RCC 7860 (cell line): ENCODE measurements at places on chromosomes 3 and 15.

GRCh38 chr3:78562328-78562727, 1205.5 kb downstream of the ROBO1 start:
- DNase-seq: no peak

DNA sequence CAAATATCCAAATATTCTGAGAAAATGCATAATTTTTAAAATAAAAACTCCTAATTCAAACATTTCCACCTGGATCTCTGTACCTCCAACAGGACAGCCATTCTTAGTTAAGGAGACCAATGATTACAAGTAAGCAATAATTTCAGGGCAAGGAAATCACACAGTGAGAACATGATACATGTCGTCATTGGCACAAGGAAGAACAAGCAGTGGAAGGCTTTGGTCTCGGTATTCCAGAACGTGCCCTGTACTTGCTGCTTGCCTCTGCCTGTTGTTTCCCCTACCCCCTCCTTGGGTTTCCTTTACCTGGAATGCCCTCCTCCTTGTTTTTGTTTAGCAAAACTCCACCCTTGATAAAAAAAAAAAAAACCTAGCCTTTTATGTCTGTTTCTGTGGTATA, 72.8 kb downstream of the PPM1L start:
- DNase-seq: no peak

- peak; percentile 46 for DNase-seq
Observed at GRCh38 chr15:57146506-57147201, 228.2 kb downstream of the TCF12 start.

- DNase-seq: no peak
Observed at GRCh38 chr3:99931059-99931458, 113.4 kb downstream of the CMSS1 start.

DNA sequence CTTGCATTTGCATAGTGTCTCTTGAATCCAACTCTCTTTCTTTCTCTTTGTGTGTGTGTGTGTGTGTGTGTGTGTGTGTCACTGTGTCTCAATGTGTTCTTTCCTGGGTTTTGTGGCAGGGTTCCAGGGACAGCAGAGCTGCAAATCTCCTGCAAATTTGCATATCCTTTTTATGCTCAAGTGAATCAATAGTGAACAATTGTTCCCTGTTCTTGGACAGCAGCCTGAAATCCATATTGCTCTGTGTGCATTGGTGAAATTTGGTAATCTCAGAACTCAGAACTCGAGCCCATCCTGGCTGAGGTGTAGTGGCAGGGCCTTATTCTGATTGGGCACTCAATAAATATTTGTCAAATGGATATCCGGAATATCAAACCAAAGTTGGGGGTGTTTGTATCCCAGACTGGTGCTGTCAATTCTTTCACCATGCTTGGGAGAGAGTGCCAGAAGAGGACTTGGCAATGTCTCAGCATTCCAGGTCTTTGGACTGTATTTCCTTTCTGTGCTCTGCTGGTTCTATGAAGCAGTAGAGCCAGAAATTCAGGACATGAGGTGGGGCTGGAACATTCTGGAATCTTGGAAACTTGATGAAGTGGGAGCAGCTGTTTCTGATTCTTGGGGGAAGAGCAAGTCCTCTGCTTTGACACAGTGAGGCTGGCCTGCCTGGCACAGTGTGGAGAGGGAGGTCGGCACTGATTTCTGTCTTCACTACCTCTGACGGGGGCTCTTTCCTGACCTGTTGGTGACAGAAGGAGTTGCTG, 380.6 kb upstream of the C2CD4B start:
- DNase-seq: no peak
